ENCODE measurements at places on chromosomes 3 and 15.

- no peak for DNase-seq
Observed at GRCh38 chr15:58021332-58022230, 43.9 kb downstream of the ALDH1A2 start.

GRCh38 chr3:76554707-76555106 lies 485.2 kb upstream of the ROBO2 start:
- DNase-seq = no peak

GRCh38 chr15:23913635-23914034 lies 226.5 kb upstream of the NDN start:
- DNase-seq = no peak

- no peak for DNase-seq
Observed at GRCh38 chr3:44885618-44886017, 11.2 kb downstream of the TGM4 start.

GRCh38 chr3:58824777-58825176 lies 158.2 kb upstream of the FAM3D start:
- DNase-seq = no peak

DNA sequence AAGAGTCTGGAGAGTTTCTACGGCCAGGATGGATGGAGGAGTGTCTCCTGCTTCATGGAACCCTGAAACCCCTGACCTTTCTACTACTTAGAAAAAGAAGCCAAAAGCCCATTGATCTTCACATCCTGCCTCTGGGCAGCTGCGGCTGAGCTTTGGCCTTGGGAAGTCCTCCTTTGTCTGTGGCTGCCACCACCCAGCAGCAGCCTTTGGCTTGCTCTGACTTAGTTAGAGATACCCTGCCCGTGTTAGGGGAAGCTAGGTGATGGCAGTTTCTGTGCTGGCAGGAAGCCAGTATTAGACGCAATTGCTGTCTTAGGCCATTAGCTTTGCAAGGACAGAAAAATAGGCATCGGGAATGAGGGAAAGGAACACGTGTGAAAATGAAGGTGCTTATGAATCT lies 18.8 kb downstream of the APH1B start:
- no peak for DNase-seq

DNA sequence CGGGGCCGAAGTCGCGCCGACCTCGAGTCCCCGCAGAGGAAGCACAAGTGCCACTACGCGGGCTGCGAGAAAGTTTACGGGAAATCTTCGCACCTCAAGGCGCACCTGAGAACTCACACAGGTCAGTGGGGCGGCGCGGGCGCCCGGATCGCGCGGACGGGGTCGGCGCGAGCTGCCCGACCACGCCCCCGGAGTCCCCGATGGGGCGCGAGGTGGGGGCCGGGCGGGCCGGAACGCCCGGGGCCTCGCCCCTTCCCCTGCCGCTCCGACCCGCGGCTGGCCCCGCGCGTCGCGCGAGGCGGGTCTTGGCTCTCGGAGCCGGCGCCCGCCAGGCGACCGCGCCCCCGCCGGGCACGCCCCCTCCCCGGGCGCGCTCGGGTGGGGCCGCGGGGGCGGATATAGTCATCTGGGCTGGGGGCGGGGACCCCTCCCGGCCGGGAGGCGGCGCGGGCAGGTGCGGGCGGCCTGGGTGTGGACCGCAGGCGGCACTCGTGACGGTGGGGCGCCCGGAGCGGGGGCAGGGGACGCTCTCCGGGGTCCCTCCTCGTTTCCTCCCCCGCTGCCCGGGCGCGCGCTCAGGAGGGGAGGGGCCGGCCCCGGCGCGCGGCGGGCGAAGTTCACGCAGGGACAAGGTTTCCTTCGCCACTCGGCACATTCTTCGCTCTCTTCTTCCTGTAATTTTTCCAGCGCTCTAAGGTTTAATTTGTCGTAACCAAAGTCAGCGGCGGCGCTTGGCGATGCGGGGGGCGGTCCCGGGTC lies 1.2 kb downstream of the KLF13 start:
- DNase-seq = no peak

Data from NCI-H1694 treated with DMSO at 0.1 percent for 48 hours (cell line).